ENCODE measurements at places on chromosomes 2 and 18. TPM values are rescaled to one million over a fixed set of nuclear protein-coding genes. Genes with fewer than 3 reads are reported as not detected.

The TACR1 gene
- not detected for total RNA-seq

The CCDC68 gene
- 2.9 TPM for total RNA-seq

The FBLN7 gene
- 2.1 TPM for total RNA-seq

The SNRPD1 gene
- 97.3 TPM for total RNA-seq

The HOXD13 gene
- not detected for total RNA-seq

The R3HDM1 gene
- 36.6 TPM for total RNA-seq

The CNTNAP5 gene
- total RNA-seq = not detected

The IRS1 gene
- 0.11 TPM for total RNA-seq
